ENCODE measurements at places on chromosomes 2 and 18.

DNA sequence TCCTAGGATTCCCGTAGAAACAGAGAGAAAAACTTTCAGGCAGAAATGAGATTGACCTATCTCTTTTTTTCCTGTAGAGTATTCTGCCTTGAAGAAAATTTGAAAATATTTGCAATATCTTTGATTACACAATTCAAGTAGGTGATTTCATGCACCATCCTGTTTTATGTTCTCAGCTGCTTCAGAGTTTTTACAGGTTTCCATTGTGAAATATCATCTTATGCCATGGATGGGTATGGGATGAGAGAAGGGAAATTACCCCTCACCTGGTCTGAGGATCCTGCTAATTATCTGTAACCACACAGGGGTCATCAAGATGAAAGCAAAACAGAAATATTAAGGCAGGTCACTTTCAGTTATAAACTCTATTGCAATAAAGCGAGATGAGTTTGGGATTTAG lies 264.8 kb downstream of the TXNL1 start:
- no peak for DNase-seq

DNA sequence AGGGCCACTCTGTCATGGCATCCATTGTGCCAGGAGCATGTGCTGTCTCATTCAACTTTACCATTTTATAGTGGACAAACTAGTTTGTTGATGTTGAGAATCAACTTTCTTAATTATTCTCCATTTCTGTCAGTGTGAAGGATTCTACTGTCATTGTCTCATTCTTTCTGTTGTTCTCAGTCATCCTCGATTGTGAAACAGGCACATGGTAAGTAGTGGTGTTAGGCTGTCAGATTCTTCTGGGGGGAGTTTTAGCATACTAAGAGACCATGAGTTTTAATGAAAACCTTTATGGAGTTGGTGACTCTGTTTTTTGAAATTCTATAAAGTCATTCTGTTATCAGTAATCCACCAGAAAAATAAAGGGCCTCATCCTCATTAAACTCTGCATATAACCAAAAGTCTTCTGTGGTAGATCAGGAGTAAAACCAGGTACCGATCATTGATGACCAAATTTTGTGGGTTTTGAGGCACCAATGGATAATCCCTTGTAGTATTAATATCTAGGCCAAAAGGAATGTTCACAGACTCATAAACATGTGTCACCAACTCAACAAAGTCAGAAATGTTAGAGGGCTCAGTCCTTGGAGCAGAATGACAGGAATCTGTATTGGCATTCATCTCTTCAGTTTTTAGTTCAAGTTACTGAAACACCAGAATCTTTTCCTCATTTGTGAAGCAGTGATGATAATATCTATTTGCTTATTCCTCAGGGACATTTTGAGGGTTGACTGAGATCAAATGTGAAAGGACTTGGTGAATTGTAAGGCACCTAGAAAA lies 73.2 kb downstream of the CERS6 start:
- no peak for DNase-seq

DNA sequence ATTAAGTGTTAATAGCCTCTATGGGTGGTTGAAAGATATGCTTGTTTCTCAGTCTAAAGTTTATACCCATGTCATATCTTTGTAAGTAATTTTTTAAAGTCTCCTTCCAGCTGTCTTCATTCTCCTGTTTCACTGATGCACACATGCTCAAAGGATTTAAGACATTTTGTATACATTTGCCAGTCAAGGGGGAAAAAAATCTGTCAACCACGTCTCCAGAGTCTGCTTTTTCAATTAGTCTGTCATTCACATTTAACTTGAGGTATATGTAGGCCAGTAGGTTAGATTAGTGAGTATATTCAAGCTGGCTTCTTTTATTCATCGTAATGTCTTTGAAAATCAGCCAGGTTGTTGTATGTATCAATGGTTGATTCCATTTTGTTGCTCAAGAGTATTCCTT lies 193.5 kb downstream of the MCFD2 start:
- no peak for DNase-seq

DNA sequence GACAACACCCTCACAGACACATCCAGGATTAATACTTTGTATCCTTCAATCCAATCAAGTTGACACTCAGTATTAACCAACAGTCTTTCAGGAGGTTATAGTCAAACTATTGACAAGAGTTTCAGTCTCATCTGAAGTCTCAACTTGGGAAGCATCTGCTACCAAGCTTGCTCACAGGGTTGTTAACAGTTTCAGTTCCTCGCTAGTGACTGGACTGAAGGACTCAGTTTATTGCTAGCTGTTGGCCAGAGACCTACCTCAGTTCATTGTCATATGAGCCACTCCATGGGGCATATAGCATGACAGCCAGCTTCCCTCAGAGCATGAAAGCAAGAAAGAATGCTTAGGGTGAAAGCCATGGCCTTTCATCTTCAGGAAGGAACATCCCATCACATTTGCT lies 228.6 kb downstream of the EPHA4 start:
- no peak for DNase-seq

- DNase-seq, result no peak
Observed at GRCh38 chr18:59372975-59373374, 13.9 kb upstream of the LMAN1 start.

DNA sequence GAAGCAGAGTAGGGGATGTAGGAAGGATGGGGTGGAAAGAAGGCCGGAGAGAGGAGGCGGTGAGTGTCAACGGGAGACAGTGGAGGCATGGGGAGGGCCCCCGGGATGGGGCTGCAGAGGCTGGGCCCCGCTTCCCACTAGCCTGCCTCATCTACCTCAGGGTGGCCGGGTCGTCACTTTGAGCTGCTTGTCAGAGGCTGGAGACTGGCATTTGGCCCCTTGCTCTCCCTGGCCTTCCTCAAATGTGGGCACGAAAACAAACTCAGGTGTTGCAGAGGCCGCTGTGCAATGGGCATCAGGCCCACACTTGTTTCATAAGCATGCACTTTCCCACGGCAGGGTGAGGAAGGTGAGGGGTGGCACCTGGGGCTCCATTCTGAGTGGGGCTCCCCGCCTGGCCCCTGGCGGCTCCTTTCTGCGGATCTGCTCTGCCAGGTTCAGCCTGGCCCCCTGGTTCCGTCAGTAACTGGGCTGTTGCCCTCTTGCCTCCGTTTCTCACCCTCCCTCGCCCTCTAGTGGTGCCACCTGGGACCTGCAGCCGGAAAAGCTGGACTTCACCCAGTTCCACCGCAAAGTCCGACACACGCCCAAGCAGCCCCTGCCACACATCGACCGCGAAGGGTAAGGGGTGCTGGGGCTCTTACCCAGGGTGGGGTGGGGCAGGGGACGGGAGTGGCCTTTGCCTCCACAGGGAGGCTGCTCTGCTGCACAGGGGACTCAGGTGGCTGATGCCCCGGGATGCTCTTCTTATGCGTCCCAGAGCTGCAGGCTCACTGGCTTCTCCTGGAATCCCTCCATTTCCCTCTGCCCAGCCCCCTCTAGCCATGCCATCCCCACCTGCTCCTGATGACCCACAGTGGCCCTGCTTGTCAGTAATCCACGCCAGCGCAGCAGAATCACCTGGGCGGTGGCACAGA lies 125.4 kb downstream of the CTIF start:
- peak; percentile 66 for DNase-seq

DNA sequence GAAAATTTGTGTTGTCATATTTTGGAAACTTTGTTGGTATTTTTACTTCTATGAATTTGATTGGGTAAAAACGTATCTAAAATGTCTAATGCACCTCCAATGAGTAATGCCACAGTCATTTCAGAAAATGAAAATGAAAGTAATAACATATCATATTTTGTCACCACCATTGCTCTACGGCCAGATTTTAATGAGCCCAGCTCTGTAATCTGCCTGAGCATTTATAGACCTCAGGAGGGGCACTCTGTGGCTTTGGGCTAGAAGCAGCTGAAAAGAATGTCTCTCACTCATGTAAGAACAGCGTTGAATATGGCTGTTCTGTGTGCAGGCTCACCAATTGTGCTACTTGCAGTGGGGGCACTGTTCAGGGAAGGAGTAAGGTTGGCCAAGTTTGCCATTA lies 32.7 kb upstream of the ABCA12 start:
- DNase-seq, result no peak

GRCh38 chr2:6937157-6937556 lies 19.9 kb downstream of the RNF144A start:
- no peak for DNase-seq

DNA sequence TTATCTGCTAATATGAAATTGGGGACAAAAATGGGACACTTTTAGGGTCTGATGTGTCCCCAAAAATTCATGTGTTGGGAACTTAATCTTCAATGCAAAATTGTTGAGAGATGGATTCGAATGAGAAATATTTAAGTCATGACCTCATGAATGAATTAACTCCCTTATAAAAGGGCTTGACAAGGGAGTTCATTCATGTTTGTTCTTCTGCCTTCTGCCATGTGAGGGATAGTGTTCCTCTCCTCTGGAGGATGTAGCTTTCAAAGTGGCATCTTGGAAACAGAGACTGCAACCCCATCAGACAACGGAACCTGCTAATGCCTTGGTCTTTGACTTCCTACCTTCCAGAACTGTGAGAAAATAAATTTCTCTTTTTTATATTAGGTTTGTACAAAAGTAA lies 89.2 kb upstream of the LINC00305 start:
- DNase-seq, result peak; percentile 17

DNA sequence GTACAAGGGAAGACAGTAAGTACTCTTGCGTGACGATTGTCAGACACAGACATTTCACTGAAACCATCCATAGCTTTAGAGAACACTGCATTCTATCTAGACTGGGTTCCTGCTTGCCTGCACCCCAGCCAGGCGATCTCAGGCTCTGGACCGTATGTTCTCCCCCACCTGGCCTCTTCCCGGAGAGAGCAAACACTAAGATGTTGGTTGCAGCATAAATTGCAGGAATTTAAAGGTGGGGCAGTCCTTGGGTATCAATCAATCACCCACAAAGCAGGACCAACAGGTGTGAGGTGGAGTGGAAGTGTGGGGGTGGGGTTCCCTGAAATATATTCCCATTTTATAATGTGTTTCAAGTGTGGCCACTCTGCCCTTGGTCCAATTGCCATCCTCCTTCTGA lies 103.6 kb upstream of the TGFA start:
- DNase-seq, result no peak

- no peak for DNase-seq
Observed at GRCh38 chr2:165149439-165149838, 54.4 kb downstream of the SCN3A start.

GRCh38 chr2:31347750-31348149 lies 66.8 kb downstream of the XDH start:
- DNase-seq, result no peak

DNA sequence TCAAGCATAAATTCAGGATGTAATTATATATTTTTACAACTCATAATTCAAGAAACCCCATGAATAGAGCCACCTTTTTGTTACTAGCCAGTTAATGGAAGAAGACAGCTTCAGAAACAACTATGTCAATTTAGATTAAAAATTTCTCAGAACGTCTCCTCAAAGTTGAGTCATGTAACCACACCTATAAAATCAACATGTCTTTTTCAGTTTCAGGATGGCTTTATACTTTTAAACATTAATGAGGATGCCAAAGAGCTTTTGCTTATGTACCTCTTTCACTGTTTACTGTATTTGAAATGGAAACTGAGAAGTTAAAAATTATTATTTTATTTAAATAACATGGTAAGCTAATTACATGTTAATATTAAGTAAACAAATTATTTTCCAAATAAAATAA lies 280.1 kb downstream of the PTH2R start:
- DNase-seq, result no peak
